GM23248 (cell line): ENCODE measurements at places on chromosomes 4 and X.
A peak's percentile ranks its signal among the peaks of the same experiment; 100 is the strongest.

- DNase-seq, result no peak
- H3K4me1 ChIP-seq, result no peaks in the 10 kb centered on the region
- no peak overlapping the region for H3K27ac ChIP-seq
- no peaks in the 10 kb centered on the region for H3K27me3 ChIP-seq
- H3K4me3 ChIP-seq, result no peak overlapping the region
Measured at GRCh38 chrX:110532581-110532931, 173.9 kb downstream of the RTL9 start.

DNA sequence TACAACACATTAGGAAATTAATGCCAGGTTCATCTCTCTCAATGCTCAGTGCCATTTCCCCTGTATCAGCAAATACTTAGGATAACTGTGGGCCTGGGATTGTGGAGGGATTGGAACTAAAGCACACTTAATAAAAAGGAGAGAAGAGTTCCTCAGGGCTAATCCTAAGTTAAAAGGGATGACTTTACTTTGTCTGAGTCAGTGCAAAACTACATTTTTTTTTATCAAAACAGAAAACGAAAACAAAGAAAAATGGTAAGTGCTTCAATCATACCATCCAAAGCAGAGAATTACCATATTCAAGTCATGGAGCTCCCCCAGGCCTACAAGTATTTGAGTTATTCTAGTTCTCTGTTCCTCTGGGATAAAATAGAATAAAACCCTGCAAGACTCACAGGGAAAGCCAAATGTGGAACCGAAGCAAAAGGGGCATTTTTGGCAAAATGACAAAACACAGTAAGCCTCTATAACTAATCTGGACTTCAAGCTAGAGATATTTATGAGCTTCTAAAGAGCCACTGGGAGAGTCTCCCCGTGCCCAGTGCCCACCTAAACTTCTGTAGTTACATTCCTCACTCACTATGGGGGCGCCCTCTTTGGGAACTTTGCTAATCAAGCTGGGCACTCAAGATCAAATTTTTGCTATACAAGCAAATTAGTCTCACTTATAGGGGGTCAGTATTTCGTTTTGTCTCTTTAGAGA lies 53.4 kb downstream of the PALLD start:
- DNase-seq, result peak; percentile 63
- H3K4me3 ChIP-seq, result peak overlapping the region; percentile 33; the same call in 1 of the 2 replicates
- H3K4me1 ChIP-seq, result peaks cover 36% of the 10 kb centered on the region

DNA sequence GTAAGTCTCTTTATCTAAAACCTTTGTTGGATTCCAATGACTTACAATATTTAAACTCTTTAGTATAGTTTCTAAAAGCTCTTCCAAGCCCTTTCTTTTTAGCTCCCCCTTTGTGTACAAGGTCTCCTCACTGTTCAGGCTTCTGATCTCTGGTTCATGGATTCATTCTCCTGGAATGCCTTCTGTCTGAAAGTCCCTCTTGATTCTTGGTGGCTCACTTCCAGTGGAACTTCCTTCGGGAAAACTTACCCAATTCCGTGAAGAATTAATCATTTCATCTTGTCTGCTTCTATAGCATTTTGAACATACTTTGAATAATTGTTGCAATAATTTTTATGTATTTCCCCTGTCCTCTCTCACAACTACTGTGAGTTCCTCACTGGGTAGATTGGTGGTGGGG lies 3.6 kb downstream of the ARHGAP24 start:
- DNase-seq, result peak; percentile 76
- peak overlapping the region; percentile 47 for H3K27ac ChIP-seq
- H3K4me1 ChIP-seq, result peaks cover 30% of the 10 kb centered on the region
- peak overlapping the region; percentile 84 for H3K4me3 ChIP-seq
- H3K27me3 ChIP-seq, result no peaks in the 10 kb centered on the region

DNA sequence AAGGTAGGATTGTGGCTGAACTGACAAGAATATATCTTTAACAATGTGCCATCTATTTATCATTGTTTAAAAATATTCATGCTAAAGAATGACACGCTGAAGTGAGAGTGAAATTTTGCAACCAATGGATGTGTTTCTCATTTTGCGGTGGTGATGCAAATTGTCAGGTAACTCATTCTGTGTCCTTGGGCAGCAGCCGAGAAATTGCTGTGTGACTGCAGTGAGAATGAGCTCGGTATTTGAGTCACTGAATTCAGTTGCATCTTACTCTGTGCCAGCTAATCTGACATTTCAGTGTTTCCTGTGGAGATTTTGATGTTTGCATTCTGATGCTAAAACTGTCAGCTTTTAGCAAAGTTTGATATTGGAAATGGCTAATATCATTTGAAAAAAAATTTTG lies 28.1 kb downstream of the MCUB start:
- H3K27me3 ChIP-seq, result no peaks in the 10 kb centered on the region
- H3K27ac ChIP-seq, result no peak overlapping the region
- no peaks in the 10 kb centered on the region for H3K36me3 ChIP-seq
- peaks cover 12% of the 10 kb centered on the region for H3K4me1 ChIP-seq
- DNase-seq, result peak; percentile 45

DNA sequence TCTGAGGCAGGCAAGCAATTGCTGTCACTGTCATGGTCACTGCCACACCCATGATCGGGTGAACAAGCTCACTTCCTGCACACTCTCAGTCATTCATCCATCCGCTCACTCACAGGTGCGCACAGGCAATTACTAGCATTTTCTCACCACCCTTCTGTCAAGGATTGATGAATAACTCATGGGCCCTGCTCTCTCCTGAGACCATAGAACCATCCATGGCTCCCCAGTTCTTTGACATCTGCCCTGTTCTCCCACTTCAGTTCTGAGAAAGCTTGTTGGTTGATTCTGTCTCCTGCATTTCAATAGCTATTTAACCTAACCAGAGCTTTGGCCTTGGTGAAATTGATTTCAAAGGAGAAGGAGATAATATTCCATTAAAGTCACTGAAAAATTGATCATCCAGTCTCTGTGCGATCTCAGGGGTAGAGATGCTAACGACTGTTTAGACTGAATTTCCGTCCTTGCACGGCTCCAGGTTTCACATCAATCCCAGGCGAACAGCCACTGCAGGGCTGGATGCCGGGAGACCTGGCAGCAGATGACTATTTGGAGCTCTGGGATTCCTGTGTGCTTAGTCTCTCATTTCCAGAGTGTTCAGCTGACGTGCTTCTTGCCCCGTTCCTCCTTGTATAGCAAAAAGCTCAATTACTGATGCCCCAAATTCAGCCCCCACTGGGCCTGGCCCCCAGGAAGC lies 36.9 kb upstream of the ADRA2C start:
- no peak overlapping the region for H3K4me3 ChIP-seq
- H3K27me3 ChIP-seq, result peaks cover 12% of the 10 kb centered on the region
- H3K36me3 ChIP-seq, result no peaks in the 10 kb centered on the region
- DNase-seq, result peak; percentile 89
- peaks cover 5% of the 10 kb centered on the region for H3K4me1 ChIP-seq

DNA sequence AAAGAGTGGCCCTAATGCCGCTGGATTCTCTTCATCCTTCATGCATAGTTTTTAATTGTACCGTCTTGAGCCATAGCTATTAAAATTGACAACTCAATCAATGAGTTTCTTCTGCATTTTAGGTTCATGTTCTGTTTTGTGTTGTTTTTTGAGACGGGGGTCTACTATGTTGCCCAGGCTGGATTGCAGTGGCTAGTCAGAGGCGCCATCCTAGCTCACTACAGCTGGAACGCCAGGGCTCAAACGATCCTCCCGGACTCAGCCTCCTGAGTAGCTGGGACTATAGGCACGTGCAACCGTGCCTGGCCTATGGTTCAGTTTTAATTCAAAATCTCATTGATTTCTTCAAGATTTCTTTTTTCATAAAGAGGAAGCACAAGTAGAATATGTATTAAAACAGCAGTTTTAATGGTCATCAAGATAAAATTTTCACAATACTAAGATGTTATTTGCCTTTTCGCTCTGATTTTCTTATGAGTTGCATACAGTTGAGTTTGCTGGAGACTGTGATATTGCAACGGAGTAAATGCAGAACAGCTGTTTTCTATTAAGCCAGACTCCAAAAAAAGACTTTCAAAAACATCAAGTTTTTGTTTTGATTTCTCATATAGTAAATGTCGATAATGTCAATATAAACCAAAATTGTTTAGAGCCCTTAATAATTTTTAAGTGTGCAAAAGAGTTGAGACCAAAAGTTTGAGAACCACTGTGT lies 1.1 kb upstream of the STX18 start:
- H3K36me3 ChIP-seq, result no peaks in the 10 kb centered on the region
- no peaks in the 10 kb centered on the region for H3K27me3 ChIP-seq
- H3K27ac ChIP-seq, result no peak overlapping the region
- H3K4me3 ChIP-seq, result peak overlapping the region; percentile 96
- DNase-seq, result peak; percentile 47

DNA sequence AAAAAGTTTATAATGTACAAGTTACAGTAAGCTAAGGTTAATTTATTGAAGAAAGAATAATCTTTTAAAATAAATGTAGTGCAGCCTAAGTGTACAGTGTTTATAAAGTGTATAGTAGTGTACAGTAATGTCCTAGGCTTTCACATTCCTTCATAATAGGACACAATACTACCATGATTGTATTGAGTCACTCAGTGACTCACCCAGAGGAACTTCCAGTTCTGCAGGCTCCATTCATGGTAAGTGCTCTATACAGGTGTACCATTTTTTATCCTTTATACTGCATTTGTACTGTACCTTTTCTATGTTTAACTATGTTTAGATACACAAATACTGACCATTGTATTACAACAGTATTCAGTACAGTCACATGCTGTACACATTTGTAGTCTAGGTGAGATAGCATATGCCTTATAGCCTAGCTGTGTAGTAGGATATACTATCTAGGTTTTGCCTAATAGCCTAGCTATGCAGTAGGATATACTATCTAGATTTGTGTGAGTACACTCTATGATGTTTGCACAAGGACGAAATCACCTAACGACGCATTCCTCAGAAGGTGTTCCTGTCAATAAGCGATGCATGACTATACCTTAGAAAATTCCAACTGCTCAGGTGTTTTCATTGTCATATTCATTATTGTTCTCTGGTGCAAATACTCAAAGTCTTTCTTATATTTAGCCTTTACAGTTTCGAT lies 5.5 kb upstream of the TMEM255A start:
- H3K4me3 ChIP-seq, result no peak overlapping the region
- no peaks in the 10 kb centered on the region for H3K36me3 ChIP-seq
- DNase-seq, result peak; percentile 52
- no peaks in the 10 kb centered on the region for H3K4me1 ChIP-seq
- H3K27me3 ChIP-seq, result peaks cover 4% of the 10 kb centered on the region; the same call in 1 of the 2 replicates

DNA sequence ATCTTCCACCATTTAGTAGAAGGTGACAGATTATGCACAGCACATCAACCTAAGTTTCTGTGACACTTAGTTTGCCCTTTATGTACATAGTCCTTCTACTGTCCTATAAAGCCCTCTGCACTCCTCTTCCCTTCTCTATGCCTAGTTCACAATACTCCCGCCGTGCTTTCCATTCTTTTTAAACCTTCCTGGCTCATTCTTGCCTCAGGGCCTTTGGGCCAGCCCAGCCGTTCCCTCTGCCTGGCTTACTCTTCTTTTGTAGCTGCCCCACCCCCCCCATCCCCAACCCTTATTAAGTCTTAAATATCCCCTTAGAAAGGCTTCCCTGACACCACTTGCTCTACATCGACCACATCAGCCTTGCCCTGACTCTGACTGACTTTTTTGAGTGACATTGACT lies 33.0 kb downstream of the SGMS2 start:
- DNase-seq, result no peak
- no peak overlapping the region for H3K4me3 ChIP-seq
- peaks cover 29% of the 10 kb centered on the region for H3K4me1 ChIP-seq
- no peaks in the 10 kb centered on the region for H3K27me3 ChIP-seq
- H3K36me3 ChIP-seq, result 0 out of 2 replicates have a peak, but pooled peaks cover 6% of the 10 kb centered on the region

- DNase-seq, result peak; percentile 85
- H3K4me3 ChIP-seq, result peak overlapping the region; percentile 61
- 0 out of 2 replicates have a peak overlapping the region, but pooled peaks have one; percentile 3 for H3K27ac ChIP-seq
Measured at GRCh38 chrX:40166582-40166981, 68.8 kb upstream of the BCOR start.
